ENCODE measurements at places on chromosomes 12 and 14.

DNA sequence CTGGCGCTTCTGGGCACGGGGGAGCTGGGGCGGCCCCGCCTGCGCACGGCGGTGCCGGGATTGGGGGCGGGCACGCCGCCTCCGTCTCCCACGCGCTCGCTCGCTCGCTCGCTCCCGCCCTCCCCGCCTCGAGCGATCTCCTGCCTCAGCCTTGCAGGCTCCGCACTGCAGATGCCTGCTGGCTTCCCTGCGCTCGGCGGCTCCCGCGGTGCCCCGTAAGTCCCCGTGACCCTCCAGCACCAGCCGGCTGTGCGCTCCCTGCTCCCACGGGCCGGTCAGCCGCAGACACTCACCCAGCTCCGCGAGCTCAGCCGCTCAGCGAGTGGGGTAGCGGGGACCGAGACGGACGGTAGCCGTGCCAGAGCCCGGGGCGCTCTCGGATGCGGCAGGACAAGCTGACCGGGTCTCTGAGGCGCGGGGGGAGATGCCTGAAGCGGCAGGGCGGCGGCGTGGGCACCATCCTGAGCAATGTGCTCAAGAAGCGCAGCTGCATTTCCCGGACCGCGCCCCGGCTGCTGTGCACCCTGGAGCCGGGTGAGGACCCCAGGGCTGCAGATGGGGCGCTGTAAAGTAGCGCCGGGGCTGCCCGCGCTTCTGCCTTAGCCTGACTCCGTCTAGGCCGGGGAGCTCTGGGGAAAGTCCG lies at the start of gene TBC1D30:
Gene TBC1D30 (plus strand): TSS at position 148 of the 643 bp plus-strand sequence. CDS start 233 bp downstream, at position 381.
- DNase-seq, result no peak

GRCh38 chr12:47885012-47885501 lies 19.7 kb downstream of the VDR start:
- DNase-seq, result no peak

DNA sequence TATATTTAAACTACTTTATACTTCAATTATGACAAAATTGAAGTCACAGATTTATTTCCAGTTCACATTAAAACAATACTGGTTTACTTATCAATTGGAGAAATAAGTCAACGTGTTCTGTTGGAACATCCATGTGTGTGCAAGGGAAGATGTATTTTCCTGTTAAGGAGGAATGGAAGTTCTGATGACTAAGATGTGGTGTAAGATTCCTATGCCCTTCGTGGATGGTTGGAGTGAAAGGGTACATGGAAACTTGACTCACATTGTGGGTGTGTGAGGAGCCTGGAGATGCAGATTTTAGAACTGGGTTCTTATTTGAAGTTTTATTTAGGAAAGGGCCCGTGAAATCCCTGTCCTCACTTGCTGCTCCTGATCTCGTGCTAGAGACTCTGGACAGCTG lies 95.3 kb downstream of the CATSPERB start:
- DNase-seq, result no peak

- DNase-seq, result no peak
Observed at GRCh38 chr12:11875414-11875935, 195.3 kb upstream of the BCL2L14 start.

- DNase-seq, result no peak
Observed at GRCh38 chr12:110849221-110849620, 2.4 kb downstream of the CCDC63 start.

DNA sequence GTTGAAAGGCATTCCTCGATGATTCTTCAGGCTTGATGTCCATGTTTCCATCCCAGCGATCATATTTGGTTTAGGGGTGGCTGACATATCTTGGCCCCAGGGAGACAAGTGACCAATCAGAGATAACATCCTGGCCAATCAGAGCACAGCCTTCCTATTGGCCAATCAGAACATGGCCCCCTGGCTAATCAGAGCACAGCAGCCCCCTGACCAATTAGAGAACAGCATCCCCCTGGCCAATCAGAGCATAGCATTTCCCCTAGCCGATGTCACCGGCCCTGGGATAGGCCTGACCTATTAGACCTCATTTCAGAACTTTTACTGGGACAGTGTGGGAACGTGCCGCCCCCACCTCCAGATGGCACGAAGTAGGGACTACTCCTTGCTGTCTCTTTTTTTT lies 182.2 kb downstream of the AACS start:
- DNase-seq, result no peak

Data from pulmonary artery endothelial cell (primary cell).